ENCODE measurements at places on chromosomes 2 and 18.
A peak's percentile ranks its signal among the peaks of the same experiment; 100 is the strongest.

- DNase-seq: peak; percentile 5
Measured at GRCh38 chr2:100211521-100211920, 69.1 kb upstream of the AFF3 start.

- DNase-seq: no peak
Measured at GRCh38 chr2:203855274-203855673, 12.3 kb upstream of the CTLA4 start.

GRCh38 chr2:172446474-172447063 lies 19.2 kb downstream of the ITGA6 start:
- DNase-seq: no peak

GRCh38 chr18:48929941-48930713 lies 20.6 kb downstream of the SMAD7 start:
- peak; percentile 50 for DNase-seq

DNA sequence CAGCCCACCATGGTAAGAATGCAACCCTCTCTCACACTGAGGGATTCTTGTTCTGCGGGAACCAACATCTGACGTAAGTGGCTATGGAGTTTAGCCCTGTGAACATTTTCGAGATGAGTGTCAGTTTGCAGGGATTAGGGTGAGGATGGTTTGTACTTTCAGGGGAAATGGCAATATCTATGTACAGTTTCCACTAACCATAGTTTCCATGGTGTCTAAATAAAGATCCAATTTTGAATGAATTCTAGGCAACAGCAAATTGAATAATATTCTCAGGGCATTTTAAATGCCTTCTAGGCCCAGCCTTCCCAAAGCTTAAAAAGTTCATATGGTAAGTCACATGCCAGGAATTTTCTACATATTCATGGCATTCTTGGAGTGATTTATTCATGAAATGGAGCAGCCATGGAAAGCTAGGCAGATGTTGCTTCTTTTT lies 105.4 kb upstream of the MMADHC start:
- DNase-seq: no peak

DNA sequence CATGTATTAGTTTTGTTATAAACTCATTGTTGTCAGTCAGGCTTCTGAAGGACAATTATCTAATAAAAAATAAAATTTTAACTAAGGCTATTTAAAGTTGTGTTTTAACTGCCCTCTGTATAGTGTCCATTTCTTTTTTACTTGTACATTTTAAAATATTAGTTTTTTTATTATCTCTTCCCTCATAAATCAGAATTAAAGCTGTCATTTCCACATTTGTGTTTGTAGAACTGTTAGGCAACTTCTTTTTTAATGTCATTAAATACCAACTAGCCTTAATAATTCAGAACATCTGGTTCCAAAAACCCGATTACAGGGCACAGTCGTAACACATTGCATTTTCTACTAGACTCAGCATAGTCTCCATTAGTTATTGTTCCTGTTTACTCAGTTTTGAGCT lies 1749.0 kb upstream of the CELF4 start:
- no peak for DNase-seq

DNA sequence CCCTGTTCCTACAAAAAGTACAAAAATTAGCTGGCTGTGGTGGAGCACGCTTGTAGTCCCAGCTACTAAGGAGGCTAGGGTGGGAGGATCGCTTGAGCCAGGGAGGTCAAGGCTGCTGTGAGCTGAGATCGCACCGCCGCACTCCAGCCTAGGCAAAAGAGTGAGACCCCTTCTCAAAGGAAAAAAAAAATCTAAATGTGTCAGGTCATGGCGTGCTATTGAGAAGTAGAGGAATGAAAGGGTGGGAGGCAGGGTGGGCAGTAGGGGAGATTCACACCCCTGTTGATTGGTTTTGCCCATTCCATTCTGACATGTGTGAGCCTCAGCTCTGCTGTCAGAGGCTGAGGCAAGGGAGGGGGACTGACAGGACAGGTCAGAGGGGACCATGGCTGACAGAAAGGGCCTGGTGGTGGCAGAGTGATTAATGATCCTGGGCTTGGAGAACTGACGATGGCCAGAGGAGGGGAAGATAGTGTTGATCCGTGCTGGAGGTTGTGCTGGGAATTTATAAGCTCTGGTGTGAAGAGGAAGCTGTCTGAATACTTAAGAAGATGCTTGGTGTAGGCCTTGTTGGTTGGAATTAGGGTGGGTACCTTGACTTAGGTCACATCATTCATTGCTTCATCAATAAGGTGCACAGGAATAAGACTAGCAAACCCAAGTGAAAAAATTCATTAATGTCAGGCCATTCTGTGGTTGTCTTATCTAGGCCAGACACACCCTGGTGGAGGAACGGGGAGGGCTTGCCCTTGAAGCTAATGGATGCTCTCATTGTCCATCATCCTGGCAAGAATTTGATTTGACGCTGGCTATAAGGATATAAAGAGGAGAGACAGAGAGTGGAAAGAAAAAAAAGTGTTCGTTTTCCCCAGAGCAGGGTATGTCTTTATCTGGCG lies 19.1 kb upstream of the SMARCAL1 start:
- no peak for DNase-seq

DNA sequence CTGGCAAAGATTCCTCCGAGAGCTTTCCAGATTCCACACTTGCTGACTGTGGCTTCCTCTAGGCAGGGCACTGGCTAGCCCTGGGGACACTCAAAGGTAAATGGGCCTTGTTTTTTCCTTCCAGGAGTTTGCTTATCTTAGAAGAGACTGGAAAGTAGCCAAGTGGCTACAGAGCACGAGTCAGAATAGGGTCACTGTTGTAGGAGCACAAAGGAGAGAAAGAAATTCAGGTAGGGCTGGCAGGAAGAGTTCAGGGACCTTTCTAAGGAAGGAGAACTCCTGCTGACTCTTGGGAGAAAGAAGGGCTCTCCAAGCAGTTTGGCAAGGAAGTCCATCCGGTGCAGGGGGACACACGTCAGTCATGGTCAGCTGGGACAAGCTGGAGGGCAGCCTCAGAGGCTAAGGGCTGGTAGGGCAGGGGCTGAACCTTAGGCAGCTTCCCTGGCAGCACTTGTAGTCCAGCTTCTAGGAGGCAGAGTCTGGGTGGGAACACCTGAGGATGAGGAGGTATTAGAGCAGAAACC lies 39.5 kb downstream of the NIFK start:
- no peak for DNase-seq

- no peak for DNase-seq
Measured at GRCh38 chr18:24428709-24429108, 2.2 kb downstream of the IMPACT start.

DNA sequence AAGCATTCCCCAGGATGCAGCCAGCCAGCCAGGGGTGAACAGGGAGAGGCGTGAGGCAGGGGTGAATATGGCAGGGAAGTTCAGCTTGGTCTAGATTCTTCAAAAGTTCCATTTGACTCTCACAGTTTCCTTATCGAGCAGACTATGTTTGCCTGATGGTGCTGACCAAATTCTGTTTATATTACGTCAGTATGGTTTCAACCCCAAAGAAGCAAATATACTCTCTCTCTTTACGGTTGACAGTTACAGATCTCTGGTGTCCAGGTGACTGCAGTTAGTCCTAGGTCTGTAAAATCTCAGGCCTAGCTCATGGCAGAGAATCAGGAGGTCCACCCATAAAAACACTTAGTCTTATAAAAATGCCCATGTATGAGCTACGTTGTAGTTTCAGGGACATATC lies 38.3 kb upstream of the DNMT3A start:
- no peak for DNase-seq

DNA sequence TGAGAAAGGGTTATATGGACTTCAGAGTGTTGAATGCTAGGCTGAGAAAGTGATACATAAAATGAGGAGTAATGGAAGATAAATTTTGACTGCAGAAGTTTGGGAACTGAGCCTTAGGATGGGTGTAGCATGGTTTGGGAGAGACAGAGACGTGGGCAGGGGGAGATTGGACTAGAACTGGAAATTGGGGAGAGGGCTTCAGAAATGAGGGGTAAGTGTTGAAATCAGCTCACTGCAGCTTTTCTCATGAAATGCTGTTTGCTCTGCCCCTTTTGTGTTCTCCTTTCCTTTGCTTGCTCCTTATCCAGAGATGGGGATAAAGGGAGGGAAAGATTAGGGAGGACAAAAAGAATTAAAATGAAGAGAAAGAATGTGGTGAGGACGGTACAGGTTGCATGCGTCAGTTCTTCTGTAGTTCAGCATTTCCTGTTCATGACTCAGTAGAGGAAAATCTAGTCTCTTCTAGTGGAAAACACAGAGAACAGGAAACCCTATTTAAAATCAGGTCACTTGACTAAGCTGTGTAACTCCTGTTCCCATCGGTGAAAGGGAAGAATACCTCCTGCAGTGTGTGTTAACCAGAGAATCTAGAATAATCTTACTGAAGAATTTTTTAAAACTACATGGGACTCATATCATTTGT lies 105.6 kb downstream of the CRIM1 start:
- DNase-seq: peak; percentile 92

- no peak for DNase-seq
Measured at GRCh38 chr18:8722946-8723820, 17.8 kb downstream of the MTCL1 start.

DNA sequence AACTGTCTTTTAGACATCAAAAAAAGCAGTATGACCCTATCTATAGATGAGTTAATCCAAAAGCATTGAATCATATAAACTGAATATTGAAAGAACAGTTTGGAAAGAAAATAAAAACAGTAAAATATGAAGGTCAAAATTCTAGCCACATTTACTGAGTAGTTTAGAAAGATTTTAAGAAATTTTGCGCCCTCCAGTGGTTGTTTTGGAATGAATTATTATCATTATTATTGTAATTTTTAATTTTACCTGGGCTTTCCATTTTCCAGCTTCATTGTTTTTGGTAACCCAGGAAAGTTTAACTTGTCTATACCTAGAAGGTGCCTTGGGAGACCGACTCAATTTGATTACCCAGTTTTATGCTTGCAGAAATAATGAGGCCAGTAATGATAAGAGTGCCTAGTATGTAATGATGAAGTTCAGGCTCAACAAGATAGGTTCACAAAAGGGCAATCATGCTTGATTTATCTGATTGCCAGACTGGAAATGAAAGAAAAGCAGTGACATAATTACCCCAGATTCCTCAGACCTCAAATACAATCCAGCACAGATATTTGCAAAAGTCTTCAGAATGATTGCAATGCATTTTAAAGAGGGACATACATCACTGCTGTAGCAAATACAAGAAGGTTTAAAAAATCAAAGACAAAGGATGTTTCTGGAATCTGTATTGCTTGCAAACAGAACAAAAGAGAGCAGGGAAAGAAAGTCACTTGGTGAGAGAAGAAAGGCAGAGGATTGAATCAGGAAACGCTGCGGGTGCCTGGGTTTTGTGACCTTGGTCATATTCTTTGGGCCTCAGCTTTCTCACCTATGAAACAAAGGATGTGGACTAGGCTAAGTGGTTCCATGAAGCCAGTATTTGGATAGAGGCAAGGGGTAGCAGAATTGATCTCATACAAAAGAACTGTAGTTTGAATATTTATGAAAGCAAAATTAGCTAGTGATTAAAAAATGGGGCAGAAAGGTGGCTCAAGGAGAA lies 153.8 kb downstream of the MAP2 start:
- peak; percentile 31 for DNase-seq

GRCh38 chr2:220999356-220999755 lies 572.7 kb downstream of the EPHA4 start:
- peak; percentile 12 for DNase-seq

- DNase-seq: no peak
Measured at GRCh38 chr2:3172265-3172935, 205.2 kb downstream of the EIPR1 start.

DNA sequence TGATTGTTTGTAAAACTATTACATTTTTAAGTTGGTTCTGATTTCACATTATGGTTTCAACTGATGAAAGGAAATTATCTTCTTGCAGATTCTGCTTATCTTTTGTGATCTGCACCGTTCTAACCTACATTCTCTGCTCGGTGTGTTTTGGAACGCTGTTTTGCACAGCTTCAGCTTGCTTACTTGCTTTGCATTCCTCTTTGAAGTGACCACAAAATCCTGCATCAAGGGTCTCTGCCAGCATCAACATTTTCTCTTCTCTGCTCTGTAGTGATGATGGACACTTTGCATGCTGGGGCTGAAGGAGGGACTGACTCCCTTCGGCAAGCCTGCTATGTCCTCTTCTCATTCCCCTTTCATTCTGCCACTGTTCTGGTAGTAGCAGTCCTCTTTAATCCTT lies 485.2 kb downstream of the FBXO15 start:
- no peak for DNase-seq

GRCh38 chr18:23702606-23703005 lies 13.4 kb downstream of the LAMA3 start:
- no peak for DNase-seq

- peak; percentile 76 for DNase-seq
Measured at GRCh38 chr18:58669731-58670378, 1.4 kb upstream of the MALT1 start.

DNA sequence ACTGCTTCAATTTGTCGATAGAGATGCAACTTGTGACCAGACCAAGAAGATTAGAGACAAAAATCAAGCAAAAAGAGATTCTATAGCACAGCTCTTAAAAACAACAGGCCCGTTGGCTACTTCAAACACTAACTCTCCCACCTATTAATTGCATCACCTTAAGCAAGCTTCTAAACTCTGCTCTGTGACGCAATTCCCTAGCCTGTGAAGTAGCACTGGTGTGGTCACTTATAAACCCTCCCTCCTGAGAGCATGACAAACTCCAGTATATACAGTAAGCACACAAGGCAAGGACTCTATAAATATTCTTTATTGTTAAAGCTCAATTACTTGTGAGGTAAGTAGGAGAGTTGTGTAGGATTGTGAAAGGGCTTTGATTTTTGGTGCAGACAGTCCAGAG lies 72.3 kb downstream of the CMPK2 start:
- DNase-seq: peak; percentile 4

DNA sequence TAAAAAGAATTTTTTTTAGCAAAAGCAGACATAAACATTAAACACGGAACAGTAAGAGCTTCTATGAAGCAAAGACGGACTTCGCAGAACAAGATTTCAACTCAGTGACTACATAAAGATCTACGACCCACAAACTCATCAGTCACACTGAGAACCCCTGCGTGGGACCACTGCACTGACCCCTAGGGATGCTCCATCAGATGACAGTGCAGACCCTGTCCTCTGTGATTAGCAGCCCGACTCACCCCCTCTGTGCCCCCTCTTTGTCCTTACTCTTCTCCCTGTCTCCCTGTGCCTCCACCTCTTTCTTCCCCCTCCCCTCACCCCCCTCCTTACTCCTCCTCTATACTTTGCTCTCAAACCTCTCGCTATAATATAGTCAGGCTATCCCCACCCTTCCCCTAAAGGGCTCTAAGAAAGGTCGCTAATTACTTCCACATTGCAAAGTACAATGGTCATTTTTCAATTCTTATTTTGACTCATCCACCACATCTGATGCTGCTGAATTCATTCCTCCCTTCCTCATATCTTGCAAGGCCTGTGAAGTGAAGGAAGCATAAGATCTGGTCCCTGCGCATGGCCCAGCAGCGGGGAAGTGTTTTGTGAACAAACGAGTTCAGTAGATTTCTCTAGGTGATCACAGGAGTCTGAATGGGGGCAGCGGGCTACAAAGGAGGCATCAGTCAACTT lies 89.3 kb downstream of the CABYR start:
- DNase-seq: peak; percentile 79

- no peak for DNase-seq
Measured at GRCh38 chr2:14828968-14829367, 196.5 kb downstream of the LRATD1 start.

- no peak for DNase-seq
Measured at GRCh38 chr2:70362661-70363060, 60.8 kb upstream of the FAM136A start.

- DNase-seq: no peak
Measured at GRCh38 chr2:239519089-239519920, 118.5 kb upstream of the HDAC4 start.

GRCh38 chr18:74396171-74397169 lies 60.6 kb downstream of the DIPK1C start:
- DNase-seq: peak; percentile 24
